ENCODE measurements at places on chromosomes 16 and 17. TPM values are rescaled to one million over a fixed set of nuclear protein-coding genes. Genes with fewer than 3 reads are reported as not detected.

CACNG1 gene
- total RNA-seq, result not detected

PDPR gene
- total RNA-seq, result 30.0 TPM

KRT20 gene
- not detected for total RNA-seq

ABCC12 gene
- 0.16 TPM for total RNA-seq

KRTAP4-3 gene
- total RNA-seq, result not detected

CYB561 gene
- 45.8 TPM for total RNA-seq

OTOA gene
- total RNA-seq, result 0.36 TPM

MMP2 gene
- total RNA-seq, result 1,404 TPM

DCXR gene
- 35.8 TPM for total RNA-seq

FKBP10 gene
- total RNA-seq, result 351 TPM

DECR2 gene
- 25.2 TPM for total RNA-seq

ELMO3 gene
- total RNA-seq, result 0.49 TPM

CTF1 gene
- 5.8 TPM for total RNA-seq

NAA38 gene
- 25.2 TPM for total RNA-seq

ZDHHC7 gene
- total RNA-seq, result 126 TPM

RNF227 gene
- total RNA-seq, result 1.3 TPM

IL34 gene
- 2.8 TPM for total RNA-seq

AANAT gene
- not detected for total RNA-seq

HIC1 gene
- total RNA-seq, result 71.9 TPM

CRYBA1 gene
- 0.97 TPM for total RNA-seq

MT1E gene
- total RNA-seq, result 16.6 TPM

SBK1 gene
- under 0.01 TPM for total RNA-seq

PHF12 gene
- 41.4 TPM for total RNA-seq

TBC1D3G gene
- not detected for total RNA-seq

GPR179 gene
- not detected for total RNA-seq

CD79B gene
- total RNA-seq, result 0.24 TPM

COA3 gene
- 48.7 TPM for total RNA-seq

NEURL4 gene
- 16.2 TPM for total RNA-seq

SMIM36 gene
- total RNA-seq, result not detected

TNRC6A gene
- 55.5 TPM for total RNA-seq

KRT25 gene
- total RNA-seq, result not detected

TBC1D3 gene
- not detected for total RNA-seq

PLLP gene
- total RNA-seq, result under 0.01 TPM

AATK gene
- total RNA-seq, result 0.16 TPM

RRAD gene
- 23.2 TPM for total RNA-seq

TMEM204 gene
- 32.8 TPM for total RNA-seq

NUDT7 gene
- total RNA-seq, result 4.1 TPM

IL17C gene
- not detected for total RNA-seq

GUCY2D gene
- not detected for total RNA-seq

LHX1 gene
- total RNA-seq, result not detected

SAMD14 gene
- 9.1 TPM for total RNA-seq

NUP85 gene
- total RNA-seq, result 21.0 TPM

CASKIN2 gene
- 12.2 TPM for total RNA-seq

FOXO3B gene
- total RNA-seq, result 16.8 TPM

ATP2C2 gene
- not detected for total RNA-seq

APOH gene
- total RNA-seq, result not detected

NPIPB13 gene
- 0.65 TPM for total RNA-seq

KCTD19 gene
- not detected for total RNA-seq

AIPL1 gene
- under 0.01 TPM for total RNA-seq

PRRT2 gene
- total RNA-seq, result 6.5 TPM

SLC2A4 gene
- under 0.01 TPM for total RNA-seq

TLCD1 gene
- 3.9 TPM for total RNA-seq
